ENCODE measurements at places on chromosomes 6 and 20.

GRCh38 chr6:42788671-42789070 lies 6.8 kb downstream of the BICRAL start:
- no peak for DNase-seq

DNA sequence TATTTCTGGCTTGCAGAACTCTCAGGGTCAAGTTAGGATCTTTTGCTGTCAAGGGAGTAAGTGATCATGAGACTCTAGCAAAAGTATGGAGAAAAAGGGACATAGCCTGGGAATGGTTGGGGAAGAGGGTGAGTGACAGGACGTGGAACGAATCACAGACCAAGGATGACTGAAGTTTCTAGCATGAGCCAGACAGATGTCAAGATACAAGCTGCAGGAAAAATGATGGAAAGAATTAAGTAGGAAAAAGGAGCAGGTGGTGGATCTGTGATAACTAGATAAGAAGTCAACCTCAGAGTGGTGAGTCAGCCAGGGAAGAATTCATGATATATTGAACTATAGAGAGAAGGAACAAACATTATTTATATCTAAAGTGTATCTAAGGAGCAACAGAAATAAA lies 159.8 kb upstream of the SYNDIG1 start:
- no peak for DNase-seq

GRCh38 chr6:41960028-41960427 lies 18.4 kb upstream of the CCND3 start:
- no peak for DNase-seq

GRCh38 chr20:61042506-61043385 lies 209.3 kb upstream of the CDH4 start:
- no peak for DNase-seq

- DNase-seq = no peak
These were observed 39.4 kb upstream of the TGM6 start for GRCh38 chr20:2341336-2341735.

DNA sequence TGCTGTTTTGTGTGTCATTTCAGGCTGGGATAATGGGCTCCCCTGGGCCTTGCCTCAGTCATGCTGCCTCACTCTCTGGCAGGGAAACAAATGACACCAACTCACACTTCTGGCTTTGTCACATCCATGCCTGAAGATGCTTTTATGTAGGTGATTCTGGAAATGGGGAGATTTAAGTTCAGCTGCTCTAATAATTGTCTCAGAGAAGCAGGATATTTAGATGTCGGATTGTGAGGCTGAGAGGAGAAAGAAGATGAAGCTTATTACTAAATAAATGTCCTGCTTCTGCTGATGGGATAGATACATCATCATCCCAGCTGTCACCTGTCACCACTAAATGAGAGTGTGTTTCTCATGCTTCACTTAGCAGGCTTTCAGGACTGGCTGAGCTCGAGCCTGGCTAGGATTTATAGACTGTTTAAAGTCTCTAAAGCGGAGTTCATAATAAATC lies 480.2 kb upstream of the SPTLC3 start:
- DNase-seq = no peak

DNA sequence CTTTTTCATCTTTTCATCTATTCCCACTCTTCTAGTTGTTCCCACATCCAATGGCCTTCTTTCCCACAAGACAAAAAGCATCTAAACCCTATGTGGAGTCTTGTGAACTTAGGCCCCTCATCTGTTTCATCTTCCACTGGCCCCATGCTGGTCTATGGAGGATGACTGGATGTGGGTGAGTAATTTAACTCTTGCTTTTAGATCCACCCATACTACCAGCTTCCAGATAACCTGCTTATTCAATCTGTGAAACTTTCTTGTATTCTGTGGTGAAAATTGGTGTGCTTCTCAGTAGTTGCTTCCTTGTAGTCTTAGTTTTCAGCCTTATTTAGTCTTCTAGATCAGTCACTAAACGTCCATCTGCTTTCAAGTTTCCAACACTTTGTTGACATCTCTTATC lies 64.9 kb downstream of the OPN5 start:
- DNase-seq = no peak

GRCh38 chr6:112030961-112031660 lies 22.8 kb upstream of the CCN6 start:
- no peak for DNase-seq

- DNase-seq = no peak
These were observed 267.9 kb downstream of the DLL1 start for GRCh38 chr6:170022827-170023619.

DNA sequence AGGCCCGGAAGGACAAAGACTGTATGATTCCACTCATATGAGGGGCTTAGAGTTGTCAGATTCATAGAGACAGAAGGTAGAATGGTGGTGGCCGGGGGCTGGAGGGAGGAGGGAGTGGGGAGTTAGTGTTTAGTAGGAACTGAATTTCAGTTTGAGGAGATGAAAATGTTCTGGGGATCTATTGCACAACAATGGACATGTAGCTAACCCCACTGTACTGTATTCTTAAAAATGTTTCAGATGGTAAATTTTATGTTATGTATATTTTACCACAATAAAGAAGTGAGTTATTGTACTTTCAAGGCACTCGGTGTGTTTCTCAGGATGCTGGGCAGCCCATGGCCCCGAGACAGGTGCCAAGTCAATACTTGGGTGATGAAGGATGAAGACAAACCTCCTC lies 25.4 kb downstream of the MAS1 start:
- DNase-seq = no peak

- DNase-seq = no peak
These were observed 33.0 kb downstream of the YTHDF1 start for GRCh38 chr20:63182946-63183415.

- DNase-seq = peak; percentile 53
These were observed 31.4 kb downstream of the HIVEP2 start for GRCh38 chr6:142913511-142914047.

DNA sequence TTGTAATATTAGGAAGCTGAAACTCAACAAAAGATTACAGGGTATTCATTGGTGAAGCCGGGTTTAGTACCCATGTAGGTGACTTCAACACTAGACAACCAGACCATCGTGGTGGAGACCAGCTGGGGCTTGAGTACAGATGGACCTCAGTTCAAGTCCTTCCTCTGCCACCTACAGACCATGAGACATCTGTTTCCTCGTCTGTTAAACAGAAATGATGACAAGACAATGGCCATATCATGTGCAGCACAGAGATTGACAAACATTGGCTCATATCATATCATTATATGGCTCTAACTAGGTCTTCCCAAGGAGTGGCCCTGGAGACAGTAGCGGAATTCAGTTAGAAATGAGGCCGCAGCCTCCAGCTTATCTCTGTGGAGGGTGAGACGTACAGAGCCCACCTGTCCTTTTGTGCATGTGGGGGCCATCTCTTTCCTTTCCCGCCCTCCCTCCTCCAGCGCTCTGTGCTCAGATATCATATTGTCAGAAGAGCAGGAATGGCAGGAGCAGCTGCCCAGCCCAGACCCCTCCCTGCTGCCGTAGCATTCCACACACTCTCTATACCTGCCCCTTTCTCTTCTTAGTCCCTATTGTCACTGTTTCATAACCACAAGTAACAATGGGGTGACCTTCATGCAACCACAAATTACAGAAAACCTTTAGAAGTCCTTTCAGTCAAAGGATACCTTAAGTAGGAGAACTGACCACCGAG lies 75.1 kb downstream of the LY86 start:
- no peak for DNase-seq

- no peak for DNase-seq
These were observed 2.4 kb downstream of the TCF21 start for GRCh38 chr6:133891149-133891926.

DNA sequence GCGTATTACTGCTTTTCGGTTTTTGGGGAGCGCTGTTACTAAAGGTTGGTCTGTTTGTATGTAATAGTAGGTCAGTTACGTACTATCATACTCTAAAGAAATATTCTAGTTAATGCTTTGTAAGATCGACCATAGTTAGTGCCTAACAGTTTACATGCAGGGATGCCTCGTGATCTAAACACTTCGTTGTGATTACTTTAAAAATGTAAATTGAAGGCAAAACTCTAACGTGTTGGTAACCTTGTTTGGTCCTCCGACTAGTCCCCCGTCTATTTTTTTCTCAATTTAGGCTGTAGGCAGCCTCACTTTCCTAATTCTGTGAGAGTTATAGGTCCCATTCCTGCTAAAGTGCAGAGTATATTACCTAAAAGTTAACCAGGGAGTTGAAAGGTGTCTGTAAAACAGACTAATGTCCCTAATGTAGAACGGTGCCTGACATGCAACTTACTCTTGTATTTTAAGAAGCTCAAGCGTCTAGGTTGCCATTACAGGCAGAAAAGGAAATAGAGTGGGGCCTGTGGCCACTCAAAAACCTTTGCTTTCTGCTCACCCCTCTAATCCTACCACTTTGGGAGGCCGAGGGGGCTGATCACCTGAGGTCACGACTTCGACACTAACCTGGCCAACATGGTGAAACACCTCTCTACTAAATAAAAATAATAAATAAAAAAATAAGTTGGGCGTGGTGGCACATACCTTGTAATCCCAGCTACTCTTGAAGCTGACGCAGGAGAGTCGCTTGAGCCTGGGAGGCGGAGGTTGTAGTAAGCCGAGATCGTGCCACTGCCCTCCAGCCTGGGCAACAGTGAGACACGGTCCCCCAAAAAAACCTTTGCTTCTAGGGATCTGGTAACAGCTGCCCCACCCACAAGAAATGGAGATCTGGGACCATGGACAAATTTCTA lies 37.8 kb downstream of the HFE start:
- no peak for DNase-seq

GRCh38 chr20:10611357-10611756 lies 62.4 kb downstream of the JAG1 start:
- DNase-seq = no peak

GRCh38 chr6:1669996-1670395 lies 60.3 kb downstream of the FOXC1 start:
- no peak for DNase-seq

DNA sequence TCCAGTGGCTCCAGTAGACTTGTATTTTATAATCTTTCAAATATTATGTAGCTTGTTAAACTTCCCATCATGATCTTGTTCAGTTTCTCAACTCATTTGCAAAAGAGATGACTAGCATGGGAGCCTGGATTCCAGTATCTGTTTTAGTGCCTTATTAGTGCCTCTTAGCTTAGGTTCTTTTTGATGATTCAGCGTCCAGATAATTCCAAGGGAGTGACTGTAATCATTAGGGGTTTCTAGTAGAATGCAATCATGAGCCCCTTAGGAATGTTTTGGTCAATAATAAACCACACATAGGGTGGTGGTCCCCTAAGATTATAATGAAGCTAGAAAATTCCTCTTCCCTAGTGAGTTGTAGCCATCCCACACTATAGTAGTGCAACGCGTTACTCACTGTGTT lies 7.0 kb downstream of the CD2AP start:
- DNase-seq = no peak

GRCh38 chr6:163943607-163944385 lies 529.3 kb downstream of the QKI start:
- DNase-seq = no peak

DNA sequence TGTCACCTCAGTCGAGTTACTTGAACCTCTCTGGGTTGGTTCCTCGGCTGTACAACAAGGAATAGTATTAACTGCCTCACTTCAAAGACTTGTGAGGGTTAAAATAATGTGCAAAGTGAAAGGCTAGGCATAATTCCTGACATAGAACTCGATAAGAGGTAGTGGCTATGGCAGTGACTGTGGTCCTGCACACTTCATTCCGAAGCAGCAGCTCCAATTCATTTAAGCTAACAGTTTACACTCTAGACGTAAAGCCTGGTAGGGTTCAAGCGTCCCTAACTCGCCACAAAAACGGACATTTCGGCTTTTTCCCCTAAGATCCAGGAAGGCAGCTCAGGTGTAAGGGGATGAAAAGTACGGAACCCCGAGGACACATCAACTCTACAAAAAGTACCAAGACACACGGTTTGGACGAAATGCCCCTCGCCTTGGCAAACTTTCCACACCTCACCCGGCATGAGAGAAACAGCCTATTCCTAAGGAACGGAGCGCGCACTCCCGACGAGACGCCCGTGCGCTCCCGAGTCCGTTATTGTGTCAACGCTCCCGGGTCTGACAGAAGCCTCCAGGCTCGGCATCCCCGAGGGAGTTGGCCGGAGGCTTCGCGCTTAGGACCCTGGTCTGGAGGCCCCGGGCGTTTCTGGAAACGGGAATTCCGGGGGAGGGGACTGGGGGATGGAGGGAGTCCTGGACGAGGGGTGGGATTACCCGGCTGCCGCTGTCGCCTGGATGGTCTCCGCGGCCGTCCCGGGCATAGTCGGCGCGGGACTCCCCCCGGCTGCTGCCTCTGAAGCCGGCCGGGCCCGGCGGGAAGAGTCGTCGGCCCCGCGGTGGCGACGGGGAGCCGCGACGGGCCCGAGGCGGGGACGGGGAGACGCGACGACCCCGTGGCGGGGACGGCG lies 937 bp downstream of the ZNF318 start:
- no peak for DNase-seq

DNA sequence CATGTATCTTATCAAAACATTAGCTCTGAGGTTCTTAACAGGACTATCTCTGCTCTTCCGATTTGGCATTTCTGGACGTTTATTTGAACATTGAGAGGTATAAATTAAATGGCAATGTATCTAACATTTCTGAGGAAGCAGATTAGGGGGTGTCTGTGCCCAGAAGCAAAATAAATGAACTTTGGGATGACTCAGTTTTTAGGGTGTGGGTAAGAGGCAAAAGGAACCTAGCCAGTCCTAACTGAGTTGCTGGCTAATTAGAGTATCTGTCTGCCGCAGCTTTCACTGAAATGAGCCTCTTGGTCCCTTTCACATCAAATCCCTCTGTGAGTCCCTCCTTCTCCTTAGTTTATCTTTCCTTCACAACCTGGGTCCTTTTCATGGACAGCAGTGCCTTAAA lies 1.1 kb downstream of the RNF144B start:
- no peak for DNase-seq

GRCh38 chr20:47734870-47735269 lies 50.4 kb downstream of the SULF2 start:
- DNase-seq = no peak

DNA sequence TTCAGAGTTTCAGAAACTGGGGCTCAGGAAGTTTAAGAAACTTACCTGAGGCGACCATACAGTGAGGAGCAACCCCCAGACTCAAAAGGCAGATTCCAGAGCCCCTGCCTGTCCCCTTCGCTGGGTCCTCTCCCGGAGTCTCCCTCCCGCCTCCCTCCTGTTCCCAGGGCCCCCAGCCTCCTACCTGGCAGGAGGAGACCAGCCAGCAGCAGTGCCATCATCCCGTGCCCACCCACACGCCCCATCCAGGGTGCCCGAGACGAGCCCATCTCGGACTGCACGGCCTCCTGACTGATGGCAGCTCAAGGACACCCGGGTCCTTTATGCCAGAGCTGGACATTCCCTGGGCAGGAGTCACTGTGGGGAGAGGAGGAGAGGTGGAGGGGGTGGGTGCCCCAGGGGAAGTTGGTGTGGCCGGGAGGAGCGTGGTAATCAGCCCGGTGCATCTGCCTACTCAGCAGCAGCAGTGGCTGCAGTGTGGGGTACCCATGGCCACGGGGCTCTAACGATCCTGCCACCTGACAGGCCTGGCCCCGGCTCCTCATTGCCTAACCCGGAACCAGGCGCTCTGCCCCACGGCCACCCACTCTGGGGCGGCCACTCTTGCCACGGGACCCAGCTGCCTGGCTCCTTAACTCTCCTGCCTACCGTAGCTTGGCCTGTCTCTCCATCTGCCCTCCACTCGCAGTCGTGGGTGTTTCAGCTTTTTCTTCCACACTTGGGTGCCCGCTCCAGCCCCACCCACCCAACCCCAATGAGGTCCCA lies at the start of gene CDSN:
CDSN (minus strand) TSS at position 296 of the 765 bp plus-strand sequence; CDS start at position 269, 27 bp downstream.
- DNase-seq = no peak

GRCh38 chr6:89483111-89483720 lies 50.3 kb downstream of the ANKRD6 start:
- no peak for DNase-seq
